Psoas muscle (tissue), 8 donors: ENCODE measurements at places on chromosomes 12 and 14. TPM values are rescaled to one million over a fixed set of nuclear protein-coding genes. Genes with fewer than 3 reads are reported as not detected.

- DNase-seq = no peak
- H3K36me3 ChIP-seq = no peaks in the 10 kb centered on the region
- no peak overlapping the region for H3K4me3 ChIP-seq
- peaks cover 7% of the 10 kb centered on the region for H3K4me1 ChIP-seq
- no peak overlapping the region for H3K27ac ChIP-seq
Observed at GRCh38 chr12:94271351-94271750, 123.0 kb downstream of the PLXNC1 start.

- H3K27ac ChIP-seq = peak overlapping the region; percentile 34
- H3K36me3 ChIP-seq = no peaks in the 10 kb centered on the region
- no peak for DNase-seq
- H3K27me3 ChIP-seq = no peaks in the 10 kb centered on the region
- H3K4me3 ChIP-seq = peak overlapping the region; percentile 82
- H3K4me1 ChIP-seq = peaks cover 16% of the 10 kb centered on the region
Observed at GRCh38 chr12:40225984-40226602, 1.3 kb downstream of the LRRK2 start.

DNA sequence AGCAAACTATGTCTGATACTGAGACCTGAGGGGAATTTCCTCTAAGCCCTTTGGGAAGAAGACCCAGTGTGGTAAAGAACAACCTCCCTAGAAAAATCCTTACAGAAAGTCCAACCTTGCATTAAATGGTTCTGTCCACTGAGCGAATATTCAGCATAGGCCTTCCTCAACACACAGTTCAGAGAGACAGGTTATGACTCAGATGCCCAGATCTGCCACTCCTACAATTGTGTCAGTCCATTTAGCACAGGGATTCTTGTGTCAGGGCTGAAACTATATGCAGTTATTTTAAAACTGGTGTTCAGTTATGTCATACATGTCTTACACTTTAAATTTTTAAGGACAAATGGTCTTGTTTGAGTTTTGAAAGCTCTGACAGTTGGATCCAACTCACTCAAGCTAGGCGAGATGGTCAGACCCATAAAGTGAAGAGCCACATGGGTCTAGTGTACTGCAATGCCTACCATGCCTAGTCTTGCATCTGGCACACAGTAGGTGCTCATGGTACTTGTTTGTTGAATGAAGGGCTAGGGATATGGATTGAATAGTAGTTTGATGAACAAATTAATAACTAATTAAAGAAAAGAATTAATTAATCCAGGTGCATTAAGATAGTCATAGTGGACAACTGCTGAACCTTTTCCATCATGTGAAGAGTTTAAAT is 207.5 kb upstream of the PWP1 start:
- no peaks in the 10 kb centered on the region for H3K4me1 ChIP-seq
- H3K27me3 ChIP-seq = no peaks in the 10 kb centered on the region
- H3K4me3 ChIP-seq = no peak overlapping the region

The COQ5 gene
- total RNA-seq = 50.7 TPM

The RPL36AL gene
- 136 TPM for total RNA-seq

DNA sequence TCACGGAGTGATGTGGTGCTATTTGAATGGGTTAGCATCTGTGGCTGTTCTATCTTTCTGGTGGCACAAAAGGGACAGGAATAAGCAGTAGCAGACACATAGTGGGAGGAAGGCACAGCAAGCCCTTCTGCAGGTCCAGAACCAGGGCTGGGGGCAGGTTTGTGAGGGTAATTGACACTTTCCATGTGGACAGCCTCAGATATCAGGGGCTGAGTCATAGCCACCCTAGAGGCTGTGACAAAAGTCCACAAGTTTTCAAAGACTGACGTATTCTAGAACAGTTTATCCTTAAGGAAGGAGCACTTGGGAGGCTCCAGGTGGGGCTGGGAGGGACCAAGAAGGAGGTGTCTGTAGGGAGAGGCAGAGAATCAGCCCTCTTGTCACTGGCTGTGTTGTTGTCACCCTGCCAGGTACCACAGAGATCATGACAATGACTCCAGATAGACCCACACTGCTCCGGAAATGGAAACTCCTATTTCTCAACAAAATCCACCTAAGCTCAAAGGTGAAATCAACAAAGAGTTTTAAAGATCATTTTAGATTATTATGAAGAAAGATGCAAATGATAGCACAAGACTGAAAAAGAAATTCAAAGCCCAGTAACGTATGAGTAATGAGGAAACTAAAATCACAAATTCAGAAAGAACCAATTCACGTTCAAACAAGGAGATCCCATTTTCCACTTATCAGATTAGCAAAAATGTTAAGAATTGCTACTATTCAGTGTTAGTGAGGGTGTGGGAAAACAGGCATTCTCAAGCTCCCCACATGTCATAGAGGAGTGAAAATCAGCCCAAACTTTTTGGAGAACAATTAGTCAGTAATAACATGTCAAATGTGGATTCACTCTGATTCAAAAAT is 48.3 kb downstream of the NFKBIA start:
- no peaks in the 10 kb centered on the region for H3K27me3 ChIP-seq
- H3K4me3 ChIP-seq = no peak overlapping the region
- H3K27ac ChIP-seq = no peak overlapping the region
- H3K36me3 ChIP-seq = no peaks in the 10 kb centered on the region
- H3K4me1 ChIP-seq = no peaks in the 10 kb centered on the region
